ENCODE measurements at places on chromosomes 1 and 21.
A peak's percentile ranks its signal among the peaks of the same experiment; 100 is the strongest.

GRCh38 chr1:218529646-218530300, 184.6 kb downstream of the TGFB2 start:
- peak; percentile 14 for DNase-seq

DNA sequence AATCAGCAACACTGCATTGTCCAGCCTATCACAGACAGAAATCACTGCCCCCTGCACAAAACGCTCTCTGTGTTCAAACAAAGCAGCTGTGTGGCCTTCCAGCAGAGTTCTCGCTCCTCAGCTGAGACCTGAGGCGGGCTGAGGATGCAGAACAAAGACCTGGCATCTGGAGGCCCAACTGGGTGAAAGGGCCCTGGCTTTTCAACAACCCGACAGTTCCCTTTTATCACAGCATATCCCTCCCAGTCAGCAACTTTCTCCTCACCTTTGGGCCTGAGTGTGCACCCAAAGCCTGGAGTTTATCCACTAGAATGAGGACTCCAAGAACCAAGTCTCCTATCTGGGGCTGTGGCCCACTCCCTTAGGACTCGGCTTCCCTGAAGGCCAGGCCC, 42.6 kb upstream of the A3GALT2 start:
- DNase-seq = no peak

DNA sequence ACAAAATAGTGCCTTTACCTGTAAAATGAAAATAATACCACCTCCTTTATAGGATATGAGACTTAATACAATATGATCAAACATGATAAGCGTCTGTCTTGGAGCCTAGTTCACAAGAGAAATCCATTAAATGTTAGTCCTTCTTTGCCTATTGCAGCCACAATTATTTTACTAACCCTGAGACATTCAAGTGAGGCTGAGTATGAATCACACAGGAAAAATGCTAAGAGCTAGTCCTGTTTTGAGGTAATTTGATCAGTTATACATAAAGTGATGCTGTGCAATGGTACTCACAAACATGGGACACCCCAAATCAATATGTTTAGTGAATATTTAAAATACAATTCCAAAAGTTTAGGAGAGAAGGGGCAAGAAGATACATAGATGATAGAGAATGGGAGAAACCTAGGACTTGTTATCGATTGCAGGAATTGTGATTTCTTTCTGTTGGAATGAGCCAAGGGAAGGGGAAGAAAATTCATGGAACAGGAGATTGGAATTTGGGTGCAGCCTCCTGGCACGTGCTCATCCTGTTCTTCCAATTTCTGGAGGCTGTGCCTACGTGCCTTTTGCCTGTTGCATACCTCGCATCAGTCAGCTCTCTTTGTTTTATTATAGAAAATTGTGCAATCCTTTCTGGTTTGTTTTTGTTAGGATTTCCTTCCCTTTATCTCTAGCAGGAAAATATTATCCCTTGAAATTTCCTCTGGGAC, 39.9 kb upstream of the BACH1 start:
- DNase-seq = no peak

DNA sequence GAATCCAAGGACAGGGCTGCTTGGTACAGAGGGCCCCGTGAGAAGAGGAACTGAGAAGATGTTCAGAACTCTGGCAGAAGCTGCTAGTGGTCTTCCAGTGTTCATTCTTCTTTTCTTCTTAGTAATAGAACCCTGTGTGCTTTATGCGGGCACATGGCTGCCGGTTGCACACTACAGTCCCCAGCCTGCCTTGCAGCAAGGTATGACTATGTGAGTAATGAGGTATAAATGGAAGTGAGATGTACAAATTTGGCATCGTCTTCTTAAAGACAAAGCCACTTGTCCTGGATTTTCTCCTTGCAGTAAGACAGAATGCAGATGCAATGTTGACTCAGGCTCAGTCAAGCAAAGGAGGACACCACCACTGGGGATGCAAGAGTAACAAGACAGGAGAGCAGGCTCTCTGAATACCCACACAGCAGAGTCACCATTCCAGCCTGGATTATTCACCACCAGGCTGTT, 15.0 kb upstream of the ATP1B1 start:
- DNase-seq = peak; percentile 21

DNA sequence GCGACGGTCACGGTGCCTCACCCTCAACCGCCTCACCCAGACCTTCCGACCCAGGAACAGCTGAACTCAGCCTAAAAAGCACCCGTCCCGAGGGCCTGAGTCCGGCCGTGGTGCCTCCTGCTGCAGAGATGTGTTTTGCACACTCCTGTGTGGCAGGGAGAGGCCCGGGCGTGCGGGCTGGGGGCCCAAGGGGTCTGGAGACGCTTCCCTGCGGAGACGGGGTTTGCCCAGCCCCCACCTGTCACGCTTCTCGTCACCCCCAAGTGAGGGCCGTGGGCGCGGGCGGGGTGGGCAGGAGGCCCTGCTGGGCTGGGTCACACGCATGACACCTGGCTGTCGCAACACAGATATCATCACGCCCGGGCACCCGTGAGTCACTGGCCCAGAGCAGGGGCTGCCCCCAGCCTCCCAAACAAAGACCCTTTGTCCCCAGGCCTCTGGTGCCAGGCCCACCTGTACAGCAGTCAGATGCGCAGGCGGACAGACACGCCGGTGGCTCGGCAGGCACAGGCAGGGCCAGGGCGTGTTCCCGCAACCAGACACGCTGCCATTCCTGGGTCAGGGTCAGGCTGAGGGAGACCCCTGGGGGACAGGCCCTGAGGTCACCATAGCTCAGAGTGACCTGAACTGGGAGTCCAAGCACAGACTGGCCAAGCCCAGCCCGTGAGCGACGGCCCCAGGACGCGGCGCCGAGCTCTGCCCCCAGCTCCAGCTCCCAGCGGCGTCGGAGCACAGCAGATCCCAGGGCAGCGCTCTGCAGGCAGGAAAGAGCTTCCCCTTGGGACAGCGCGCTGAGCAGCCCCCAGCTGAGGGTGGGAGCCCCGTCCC, 6.1 kb downstream of the B3GALT6 start:
- no peak for DNase-seq

DNA sequence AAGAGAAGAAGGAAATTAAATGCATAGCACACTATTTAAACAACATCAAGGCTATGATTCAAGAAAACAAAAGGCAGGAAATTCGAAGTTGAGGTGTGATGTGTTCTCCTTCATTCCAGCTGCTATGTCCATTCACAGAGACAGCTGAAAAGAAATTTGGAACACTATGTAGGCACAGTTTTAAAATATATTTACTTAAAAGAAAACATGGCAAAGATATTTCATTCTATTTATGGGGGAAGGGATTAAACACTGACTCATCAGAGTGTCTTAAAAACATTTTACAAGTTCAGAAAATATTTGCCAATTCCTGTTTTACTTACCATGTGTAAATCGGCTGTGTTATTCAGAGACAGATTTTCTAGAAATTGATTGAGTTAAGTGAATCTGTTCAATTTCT, 39.4 kb upstream of the NGF start:
- DNase-seq = no peak

GRCh38 chr1:223417444-223417843, 24.2 kb downstream of the CCDC185 start:
- no peak for DNase-seq

- no peak for DNase-seq
These were observed 203.5 kb upstream of the TMEM51 start for GRCh38 chr1:14949836-14950713.

DNA sequence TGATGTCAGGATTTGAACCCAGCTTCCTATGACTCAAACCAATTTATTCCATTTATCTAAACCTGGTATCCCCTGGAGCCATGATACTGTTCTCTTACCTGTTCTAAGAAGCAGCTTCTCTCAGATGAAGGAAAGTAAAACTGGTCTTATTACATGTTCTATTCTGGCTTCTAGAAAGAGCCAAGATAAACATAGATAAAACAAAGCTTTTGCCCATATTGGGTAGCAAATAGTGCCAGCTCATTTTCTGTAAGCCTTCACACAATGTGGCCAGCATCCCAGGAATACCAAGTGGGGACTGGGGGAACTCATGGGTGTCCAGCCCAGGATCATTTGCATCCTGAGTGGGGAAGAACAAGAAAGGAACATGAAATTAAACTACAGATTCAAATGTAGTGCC, 53.5 kb upstream of the EPHA8 start:
- DNase-seq = no peak

DNA sequence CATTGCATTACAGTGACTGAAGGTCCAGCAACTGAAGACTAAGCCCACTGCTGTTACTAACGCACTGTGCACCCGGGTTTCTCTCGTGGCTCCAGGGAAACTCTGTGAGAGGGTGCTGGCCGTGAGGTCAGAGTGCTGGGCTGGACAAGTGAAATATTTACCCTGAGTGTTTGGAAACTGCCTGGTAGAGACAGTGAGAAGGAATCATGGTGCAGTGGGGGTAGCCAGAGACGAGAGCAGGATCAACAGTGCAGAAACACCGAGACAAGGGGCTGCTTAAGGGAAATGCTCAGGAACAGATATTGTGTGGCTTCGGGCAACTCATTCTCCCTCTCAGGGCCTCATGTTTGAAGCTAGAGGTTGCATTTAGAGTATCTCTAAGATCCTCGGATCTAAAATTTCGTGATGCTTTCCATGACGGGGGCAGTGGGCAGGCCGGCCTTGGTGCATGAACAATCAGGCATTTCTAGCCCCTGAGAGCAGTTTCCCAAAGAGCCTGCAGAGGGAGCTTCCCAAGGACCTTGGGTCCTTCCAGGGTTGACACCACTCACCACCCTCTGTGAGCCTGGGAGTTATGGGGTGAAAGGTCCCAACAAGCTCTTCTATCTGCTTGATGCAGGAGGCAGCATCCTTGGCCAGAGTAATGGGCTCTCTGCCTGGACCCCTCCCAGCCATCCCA, 9.7 kb downstream of the CD2 start:
- DNase-seq = peak; percentile 5

DNA sequence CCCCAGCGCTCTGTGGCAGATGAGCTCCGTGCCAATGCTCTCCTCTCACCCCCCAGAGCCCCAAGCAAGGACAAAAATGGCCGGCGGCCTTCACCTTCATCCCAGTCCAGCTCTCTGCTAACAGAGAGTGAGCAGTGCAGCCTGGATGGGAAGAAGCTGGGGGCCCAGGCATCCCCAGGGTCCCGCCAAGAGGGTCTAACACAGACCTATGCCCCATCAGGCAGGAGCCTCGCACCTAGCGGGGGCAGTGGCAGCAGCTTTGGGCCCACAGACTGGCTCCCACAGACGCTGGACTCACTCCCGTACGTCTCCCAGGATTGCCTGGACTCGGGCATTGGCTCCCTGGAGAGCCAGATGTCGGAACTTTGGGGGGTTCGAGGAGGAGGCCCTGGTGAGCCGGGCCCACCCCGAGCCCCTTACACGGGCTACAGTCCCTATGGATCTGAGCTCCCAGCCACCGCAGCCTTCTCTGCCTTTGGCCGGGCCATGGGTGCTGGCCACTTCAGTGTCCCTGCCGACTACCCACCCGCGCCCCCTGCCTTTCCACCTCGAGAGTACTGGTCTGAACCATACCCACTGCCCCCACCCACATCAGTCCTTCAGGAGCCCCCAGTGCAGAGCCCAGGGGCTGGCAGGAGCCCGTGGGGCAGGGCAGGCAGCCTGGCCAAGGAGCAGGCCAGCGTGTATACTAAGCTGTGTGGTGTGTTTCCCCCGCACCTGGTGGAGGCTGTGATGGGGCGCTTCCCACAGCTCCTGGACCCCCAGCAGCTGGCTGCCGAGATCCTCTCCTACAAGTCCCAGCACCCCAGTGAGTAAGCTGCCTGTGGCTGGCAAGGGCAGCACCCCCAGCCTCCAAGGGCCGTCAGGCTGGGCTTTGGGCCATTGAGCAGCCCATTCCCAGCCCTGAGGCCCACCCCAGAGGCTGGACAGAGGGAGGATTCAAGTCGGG, 8.7 kb downstream of the ZC3H12A start:
- DNase-seq = no peak

DNA sequence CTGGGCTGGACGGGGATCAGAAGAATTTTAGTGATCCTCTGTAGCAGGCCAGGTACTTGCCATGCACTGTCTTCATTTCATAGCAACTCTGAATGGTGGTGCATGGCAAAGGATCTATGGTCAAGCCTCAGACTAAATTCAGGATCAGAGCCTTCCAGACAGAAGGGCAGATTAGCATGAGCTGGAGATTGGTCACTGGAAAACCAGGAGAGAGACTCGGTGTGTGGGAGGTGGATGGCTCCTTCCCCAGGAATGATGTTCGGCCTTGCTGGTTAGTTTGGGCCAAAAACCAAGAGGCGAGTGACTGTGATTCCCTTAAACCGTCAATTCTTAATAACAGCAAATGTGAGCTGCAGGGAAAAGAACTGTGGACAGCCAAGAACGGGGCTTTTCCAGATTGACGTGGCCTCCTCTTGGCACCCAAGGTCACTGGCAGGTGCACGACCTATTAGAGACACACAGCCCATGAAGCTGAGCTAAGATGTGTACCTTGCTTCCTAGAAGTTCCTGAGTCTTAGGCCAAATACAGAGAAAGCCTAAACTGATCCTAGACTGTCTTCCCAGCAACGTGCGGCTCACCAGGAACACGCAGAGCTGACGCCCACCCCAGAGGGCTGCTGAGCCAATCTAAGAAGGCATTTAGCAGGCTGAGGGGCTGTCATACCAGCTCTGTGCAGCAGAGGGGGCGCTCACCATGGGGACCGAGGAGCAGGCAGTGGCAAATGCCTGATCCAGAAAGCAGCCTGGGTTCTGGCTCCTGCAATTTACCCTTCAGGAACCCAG, 18.5 kb downstream of the ALDH4A1 start:
- DNase-seq = peak; percentile 24

- DNase-seq = no peak
These were observed 1.3 kb downstream of the TBX15 start for GRCh38 chr1:118986555-118987467.

GRCh38 chr1:168488138-168488537, 55.7 kb downstream of the XCL2 start:
- peak; percentile 38 for DNase-seq
